ENCODE measurements at places on chromosomes 1 and 21.

GRCh38 chr21:33894736-33895288, 20.8 kb downstream of the ATP5PO start:
- peak; percentile 85 for DNase-seq

GRCh38 chr1:45394342-45394741, 54.1 kb upstream of the MUTYH start:
- no peak for DNase-seq

DNA sequence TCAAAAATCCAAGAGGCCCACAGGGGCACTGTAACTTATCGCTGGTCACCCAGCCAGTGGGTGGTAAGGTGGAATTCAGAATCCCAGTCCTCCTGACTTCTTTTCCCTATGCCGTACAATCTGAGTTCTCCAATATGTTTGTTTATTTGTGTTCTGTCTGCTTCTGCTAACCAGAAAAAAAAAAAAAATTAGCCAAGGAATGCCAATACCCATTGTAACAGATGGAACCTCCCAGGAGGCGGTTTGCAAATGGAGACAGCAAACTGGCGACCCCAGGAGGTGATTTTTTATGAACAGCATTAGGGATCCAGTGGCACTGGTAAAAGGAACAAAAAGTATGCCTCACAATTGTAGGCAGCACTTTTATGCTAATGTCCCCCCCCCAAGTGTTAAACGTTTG, 189.0 kb upstream of the FGGY start:
- no peak for DNase-seq

GRCh38 chr1:219507437-219507836, 105.5 kb downstream of the ZC3H11B start:
- DNase-seq: peak; percentile 84

- DNase-seq: no peak
Observed at GRCh38 chr1:182052355-182052754, 9.2 kb downstream of the ZNF648 start.

DNA sequence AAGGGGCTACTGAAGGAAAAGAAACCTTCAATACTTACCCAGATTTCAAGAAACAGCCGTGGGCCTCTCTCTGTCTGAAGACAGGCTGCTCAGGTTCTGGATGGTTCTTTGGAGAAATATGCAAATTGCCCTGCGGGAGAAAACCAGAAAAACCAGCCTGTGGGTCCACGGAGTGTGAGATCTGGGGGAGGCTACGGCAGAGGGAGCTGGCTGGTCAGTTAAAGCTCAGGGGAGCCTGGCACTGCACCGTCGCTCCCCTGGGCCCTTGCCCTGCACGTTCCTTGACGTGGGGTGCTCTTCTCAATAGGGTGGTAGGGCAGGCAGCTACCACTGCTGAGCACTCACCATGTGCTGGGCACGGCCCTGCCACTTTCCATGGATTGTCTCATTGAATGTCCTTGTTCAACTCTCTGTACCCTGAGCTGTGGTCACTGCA, 12.7 kb downstream of the TMCO4 start:
- DNase-seq: no peak
